ENCODE measurements at places on chromosomes 13 and 19.

DNA sequence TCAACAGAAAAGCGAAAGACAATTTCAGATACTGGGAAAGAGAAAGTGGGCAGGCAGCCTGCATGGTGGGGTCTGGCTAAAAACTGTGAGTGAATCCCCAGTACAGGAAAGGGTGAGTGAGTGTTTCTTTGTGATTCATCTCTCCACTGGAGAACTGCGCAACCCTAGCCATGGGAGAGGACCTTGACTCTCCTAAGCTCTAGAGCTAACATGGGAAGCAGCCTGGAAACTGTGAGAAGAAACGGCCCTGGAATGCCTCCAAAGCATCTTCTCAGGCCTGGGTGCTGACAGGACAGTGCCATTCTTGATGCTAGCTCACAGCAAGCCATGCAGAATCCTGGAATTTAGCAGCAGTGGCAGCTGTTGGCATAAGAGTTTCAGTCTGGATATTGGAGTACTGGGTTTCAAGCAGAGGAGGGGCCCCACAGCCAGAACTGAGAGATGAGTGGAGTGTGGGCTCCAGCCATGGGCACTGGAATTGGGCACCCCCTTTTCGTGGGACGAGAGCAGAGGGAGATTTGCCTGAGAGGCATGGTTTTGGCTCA lies 18.7 kb upstream of the SLAIN1 start:
- no peak for DNase-seq

- DNase-seq, result peak; percentile 56
Measured at GRCh38 chr13:114079601-114080536, 52.6 kb downstream of the RASA3 start.

- DNase-seq, result no peak
Measured at GRCh38 chr19:53870485-53870844, 2.8 kb downstream of the MYADM start.

- no peak for DNase-seq
Measured at GRCh38 chr19:39405958-39406655, 540 bp upstream of the ZFP36 start.

- DNase-seq, result no peak
Measured at GRCh38 chr13:98517576-98518310, 59.2 kb downstream of the STK24 start.

DNA sequence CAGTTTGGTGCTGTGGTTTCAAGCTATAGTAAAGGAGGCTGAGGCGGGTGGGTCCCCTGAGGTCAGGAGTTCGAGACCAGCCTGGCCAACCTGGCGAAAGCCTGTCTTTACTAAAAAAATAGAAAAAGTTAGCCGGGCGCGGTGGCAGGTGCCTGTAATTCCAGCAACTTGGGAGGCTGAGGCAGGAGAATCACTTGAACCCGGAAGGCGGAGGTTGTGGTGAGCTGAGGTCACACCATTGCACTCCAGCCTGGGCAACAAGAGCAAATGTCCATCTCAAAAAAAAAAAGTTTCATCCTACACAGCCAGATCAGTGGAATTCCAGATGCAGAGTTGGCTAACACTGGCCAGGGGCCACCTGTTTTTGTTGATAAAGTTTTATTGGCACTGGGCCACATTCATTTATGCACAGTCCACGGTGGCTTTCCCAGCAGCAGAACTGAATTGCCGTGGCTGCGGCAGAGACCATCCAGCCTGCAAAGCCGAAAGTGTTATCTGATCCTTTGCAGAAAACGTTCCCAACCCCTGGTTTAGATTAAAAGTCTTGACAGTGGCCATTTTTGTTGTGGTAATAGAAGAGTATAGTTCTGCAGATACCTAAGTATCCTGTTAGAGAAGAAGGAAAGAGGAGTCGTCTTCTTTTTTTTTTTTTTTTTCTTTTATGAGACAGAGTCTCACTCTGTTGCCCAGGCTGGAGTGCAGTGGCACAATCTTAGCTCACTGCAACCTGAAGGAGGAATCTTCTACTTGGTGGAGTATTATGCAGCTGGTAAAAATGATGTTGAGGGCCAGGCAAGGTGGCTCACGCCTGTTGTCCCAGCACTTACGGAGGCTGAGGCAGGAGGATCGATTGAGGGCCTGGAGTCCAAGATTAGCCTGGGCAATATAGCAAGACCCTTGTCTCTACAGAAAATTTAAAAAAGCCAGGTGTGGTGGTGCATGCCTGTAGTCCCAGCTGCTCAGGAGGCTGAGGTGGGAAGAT lies 8.7 kb downstream of the NCLN start:
- DNase-seq, result no peak

DNA sequence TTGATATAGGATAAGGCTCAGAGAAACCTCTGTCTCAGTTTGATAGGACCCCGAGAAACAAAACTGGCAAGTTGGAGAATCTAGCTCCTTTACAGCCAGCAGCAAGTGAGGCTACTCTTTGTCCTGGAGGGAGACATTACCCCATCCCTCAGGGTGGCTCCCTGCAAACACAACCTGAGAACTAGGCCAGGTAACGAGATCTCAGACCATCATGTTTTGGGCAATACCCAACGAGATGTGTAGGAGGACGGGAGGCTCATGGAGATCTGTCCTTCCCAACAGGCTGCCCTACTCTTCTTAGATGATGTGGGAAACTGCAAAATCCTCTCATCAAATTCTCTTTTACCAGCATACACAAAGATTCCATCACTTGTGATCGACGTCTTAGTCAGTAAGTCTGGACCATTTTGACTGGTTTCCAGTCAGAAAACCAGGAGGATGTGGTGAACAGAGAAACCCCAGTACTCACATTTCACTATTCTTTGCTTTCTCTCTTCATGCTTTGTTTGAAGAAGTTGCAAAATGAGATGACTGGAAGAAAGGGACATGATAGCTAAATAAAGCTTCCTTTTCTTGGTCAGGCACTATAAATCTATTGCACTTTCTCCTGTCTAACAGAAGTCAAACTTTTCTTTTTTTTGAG lies 6.0 kb upstream of the CTU1 start:
- no peak for DNase-seq

DNA sequence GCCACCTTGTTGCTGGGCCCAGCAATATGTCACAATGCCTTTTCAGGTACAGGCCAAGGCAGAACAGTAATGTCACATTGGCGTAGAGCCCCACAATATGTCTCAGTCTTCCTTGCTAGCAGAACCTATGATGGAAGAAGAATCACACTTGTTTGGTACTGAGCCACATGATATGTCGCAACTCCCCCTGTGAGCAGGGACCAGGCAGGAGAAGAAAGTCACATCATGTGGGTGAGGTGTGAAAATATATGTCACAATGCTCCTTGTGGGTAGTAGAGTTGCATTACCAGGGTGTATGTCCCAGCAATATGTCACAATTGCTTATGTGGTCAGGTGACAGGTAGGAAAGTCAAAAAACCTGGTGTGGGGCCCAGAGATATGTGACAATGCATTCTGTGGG lies 7.1 kb upstream of the ZNF91 start:
- no peak for DNase-seq

GRCh38 chr13:48976576-48977285 lies 1.0 kb downstream of the FNDC3A start:
- DNase-seq, result peak; percentile 70

- no peak for DNase-seq
Measured at GRCh38 chr19:1243768-1244692, 2.5 kb downstream of the ATP5F1D start.

DNA sequence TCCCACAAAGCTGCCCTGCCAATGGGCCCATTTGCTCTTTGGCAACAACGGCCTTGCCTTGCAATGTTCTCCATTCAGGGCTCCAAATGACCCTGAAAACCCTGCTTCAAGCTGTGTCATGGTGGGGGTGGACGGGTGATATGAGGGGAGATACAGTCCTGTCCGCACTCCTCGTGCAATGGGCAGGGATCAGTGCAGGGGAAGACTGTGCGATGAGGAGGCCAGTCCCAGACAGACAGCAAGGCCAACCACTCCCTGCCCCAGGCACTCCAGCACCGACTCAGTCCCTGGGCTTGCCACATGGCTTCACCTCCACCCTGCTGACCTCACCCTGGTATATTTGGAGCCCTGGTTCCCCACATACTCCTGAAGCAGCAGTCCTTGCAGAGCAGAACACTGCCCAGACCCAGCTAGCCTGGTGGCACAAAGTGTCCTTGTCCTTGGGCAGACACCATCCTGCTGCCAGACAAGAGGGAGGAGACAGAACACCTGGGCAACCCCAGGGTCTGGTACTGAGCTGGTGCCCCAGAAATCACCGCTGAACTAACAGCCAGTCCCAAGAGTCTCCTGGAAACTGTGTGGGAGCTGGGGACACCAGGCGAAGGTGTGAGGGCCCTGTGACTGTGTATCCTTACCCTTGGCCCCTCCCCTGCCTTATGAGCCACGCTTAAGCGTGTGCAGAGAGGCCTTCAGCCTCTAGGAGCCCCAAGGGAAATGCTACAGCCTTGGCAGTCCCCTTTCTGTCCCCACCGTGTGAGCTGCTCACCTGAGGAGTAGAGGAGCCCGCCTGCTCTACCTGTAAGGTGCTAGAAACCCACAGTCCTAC lies 9.1 kb upstream of the SLC35E1 start:
- no peak for DNase-seq

GRCh38 chr13:112679932-112680677 lies 9.7 kb upstream of the ATP11A start:
- DNase-seq, result no peak

GRCh38 chr13:112222971-112223370 lies 153.2 kb upstream of the SPACA7 start:
- DNase-seq, result no peak

DNA sequence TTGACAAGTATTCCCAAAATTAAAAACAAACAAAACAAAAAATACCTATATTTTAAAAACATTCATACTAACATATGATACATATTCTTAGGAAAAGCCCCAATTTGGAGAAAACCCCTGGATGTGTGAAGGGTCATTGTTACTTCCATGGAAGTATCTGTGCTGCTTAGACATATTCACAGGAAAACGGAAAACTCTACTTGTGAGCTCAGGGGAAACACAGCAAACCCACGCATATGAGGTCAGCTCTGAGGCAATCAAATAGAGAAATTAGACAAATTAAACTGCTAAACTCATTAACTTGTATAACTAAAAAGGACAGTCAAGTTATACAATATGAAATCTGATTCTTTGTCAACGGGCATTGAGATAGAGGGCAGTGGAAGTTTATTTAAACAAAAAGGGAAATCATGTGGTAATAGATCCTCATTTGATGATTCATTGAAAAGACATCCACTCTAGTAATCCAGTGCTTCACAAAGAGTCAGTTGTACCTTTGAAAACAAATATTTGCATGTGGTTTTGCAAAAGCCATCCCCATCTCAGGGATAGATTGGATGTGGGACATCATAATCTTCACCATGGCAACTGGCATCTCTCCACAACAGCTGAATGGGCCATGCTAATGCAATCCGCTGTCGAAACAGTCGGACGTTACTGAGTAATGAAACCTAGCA lies 423.4 kb downstream of the ITGBL1 start:
- DNase-seq, result peak; percentile 65

- DNase-seq, result no peak
Measured at GRCh38 chr13:93422980-93423543, 196.5 kb downstream of the GPC6 start.

DNA sequence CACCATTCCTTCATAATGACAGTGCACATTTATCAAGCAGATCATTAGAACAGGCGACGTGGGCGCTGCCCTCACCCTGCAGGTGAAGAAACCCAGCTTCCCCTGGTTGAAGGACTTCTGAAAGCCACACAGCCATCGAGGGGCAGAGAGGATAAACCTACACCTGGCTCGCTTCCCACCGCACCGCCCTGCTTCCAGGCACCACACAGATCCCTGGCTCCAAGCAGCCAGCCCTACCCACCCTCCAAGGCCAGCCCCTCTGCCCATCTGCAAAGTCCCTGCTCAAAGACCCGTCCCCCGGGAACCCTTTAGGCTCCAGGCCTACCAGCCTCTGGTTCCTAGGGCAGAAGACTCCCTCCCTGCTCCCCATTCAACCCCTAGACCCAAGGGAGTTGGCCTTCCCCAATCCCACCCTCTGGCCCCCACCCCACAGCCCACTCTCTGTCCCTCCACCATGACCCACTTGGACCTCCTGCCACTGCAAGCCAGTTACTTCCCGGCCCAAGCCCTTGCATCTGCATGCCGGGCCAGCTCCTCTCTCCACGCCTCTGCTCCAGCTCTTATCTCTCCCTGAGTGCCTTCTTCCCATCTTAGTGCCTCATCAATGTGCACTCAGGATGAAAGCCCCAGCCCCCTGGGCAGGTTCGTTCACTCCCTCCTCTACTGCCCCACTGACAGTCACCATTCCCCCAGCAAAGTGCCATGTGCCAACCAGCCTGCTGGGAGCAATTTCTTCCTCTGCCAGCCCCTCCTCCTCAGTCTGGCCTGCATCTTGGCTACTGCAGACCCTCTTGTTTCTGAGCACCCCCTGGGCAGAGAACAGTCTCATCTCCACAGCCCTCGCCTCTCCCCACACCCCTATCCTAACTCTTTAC lies 28.0 kb downstream of the PEPD start:
- peak; percentile 42 for DNase-seq

GRCh38 chr13:23356368-23356767 lies 77.1 kb downstream of the SACS start:
- DNase-seq, result no peak

GRCh38 chr19:31527443-31527842 lies 178.2 kb upstream of the TSHZ3 start:
- no peak for DNase-seq

DNA sequence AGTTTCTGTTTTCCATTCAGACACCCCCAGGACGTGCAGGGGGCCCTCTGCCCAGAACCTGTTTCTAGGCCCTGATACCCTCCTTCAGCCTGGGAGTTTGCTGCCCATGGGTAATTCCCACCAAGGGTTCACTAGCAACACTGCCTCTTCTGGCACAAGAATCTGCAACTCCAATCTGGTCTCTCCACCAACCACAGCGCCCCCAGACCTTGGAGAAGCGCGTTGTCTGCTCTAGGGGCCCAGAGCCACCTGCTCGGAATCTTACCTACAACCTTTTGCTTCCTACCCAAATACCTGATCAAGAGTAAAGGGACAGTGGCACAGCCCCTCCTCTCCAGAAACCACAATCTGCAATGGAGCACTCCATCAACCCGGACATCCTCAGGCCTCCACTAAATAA lies 763 bp downstream of the ZNF180 start:
- no peak for DNase-seq

- DNase-seq, result no peak
Measured at GRCh38 chr19:45981350-45981749, 7.7 kb upstream of the NOVA2 start.

DNA sequence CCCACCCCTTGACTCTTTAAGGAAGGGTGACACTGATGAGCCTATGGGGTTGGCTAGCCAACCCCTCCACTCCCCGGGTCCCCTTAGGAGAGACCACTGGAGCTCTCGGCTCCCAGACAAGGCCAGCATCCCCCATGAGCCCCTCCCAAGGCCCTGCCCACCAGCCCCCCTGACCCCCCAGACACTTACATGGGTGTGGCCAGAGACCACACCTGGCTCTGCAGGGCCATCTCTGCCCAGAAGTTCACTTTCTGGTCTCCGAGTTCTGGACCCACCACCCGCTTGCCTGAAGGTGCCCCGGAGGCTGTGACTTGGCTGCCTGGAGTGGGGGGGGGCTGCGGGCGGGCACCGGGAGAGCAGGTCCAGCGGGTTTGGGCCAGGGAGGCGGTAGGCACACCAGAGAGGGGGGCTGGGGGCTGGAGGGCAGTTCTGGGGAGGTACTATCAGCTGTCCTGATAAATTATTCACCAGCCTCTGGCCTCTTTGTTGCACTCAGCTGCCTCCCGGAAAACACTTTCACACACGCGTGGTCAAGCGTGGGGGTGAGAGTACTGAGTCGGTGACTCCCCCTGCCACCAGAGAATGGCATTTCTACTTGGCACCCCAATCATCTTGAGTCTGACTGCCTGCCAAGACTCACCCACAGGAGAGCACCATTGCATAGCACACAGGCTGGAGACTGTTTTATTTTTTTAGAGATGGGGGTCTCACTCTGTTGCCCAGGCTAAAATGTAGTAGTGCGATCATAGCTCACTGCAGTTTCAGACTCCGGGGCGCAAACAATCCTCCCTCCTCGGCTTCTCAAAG lies at the start of gene PALM3:
Gene PALM3, minus strand, starts transcription at position 326 of the 807 bp plus-strand sequence. Its CDS starts 96 bp downstream, at position 230.
- DNase-seq, result no peak
